ENCODE measurements at places on chromosomes 5 and 9.

DNA sequence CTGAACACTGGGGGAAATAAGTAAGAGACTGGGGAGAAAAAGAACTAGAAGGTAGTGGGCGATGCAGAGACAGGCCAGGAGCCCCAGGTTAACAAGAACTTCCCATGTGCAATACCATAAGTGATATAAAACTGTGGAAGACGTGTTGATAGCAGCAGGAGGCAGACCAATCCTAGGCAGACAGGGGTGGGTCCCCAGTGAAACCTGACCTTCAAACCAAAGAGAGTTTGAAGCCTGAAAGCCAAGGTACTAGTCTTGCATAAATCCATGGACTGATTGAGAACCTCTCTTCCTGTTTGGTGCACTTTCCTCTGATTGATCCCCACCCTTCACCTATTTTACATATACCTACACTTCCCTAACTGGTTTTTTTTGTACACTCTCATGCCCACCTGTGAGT lies 15.2 kb upstream of the HEXB start:
- DNase-seq = no peak

GRCh38 chr5:177476531-177477233 lies 3.2 kb upstream of the DBN1 start:
- no peak for DNase-seq

- DNase-seq = no peak
These were observed 28.2 kb downstream of the CETN3 start for GRCh38 chr5:90381213-90381929.

- DNase-seq = no peak
These were observed 7.3 kb downstream of the FBP2 start for GRCh38 chr9:94586316-94586715.

- DNase-seq = no peak
These were observed 78.1 kb downstream of the CEMIP2 start for GRCh38 chr9:71690063-71690688.

- DNase-seq = no peak
These were observed 125.1 kb downstream of the CMYA5 start for GRCh38 chr5:79814699-79815098.

GRCh38 chr5:133917785-133918184 lies 50.6 kb downstream of the C5orf15 start:
- no peak for DNase-seq

- no peak for DNase-seq
These were observed 60.8 kb downstream of the RFK start for GRCh38 chr9:76333388-76333787.

- no peak for DNase-seq
These were observed 138.2 kb upstream of the OSMR start for GRCh38 chr5:38707352-38708210.

DNA sequence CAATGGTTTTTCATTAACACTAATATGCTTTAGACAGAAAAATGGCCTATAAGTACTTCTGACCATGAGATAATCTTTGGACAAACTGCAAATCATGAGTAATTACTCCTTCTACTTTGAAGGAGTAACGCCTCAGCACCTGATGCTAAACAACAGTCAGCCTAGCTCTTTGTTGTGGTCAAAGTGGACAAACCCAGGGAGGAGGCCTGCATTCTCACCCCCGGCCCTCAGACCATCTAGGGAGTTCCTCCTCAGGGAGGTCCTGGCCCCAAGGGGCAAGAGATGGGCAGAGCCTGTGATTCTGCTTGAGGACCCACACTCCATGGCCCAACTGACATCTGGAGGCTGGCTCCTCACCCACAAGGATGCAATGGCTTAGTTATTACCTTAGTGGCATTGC lies 48.2 kb upstream of the ANGPTL2 start:
- DNase-seq = no peak

DNA sequence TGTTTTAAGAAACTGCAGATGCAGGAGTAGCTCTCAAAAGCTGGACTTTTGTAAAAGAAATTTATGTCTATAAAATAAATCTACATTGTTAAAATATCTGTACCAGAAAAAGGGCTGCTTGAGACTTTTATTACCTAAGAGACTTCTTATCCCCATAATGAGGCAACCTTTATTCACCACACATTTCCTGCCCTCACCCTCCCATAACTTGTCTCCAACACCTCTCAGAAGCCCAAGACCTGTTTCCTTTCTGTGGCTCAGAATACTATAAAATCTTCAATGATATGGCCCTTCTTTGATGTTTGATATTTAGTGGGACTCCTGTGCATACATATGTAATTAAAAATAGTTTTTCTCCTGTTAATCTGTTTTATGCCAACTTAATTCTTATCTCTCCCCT lies 141.5 kb upstream of the FER start:
- DNase-seq = no peak

DNA sequence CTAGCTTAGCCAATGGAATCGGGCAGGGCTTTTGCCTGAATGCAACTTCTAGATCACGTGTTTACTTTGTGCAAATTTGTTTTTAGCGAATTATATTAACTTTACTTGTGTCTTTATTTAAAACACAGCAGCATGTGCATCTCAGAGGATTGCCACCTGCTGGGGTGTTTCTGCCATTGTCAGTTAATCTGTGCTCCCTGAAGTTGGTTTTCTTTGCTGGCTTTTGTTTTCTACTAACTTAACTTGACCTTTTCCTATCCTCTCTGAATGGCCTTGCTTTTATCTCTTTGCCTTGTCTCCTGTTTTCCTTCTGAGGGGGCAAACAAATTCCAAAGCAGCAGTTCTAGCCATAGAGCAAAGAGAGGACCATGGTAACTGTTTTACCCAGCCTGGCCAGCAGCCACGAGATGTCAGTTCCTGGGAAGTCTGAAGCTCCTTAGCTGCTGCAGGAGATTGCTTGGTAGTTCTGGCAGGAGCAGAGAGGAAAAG lies 67.6 kb downstream of the ARHGEF28 start:
- DNase-seq = no peak

- no peak for DNase-seq
These were observed 192.4 kb downstream of the ARHGEF28 start for GRCh38 chr5:73818357-73818756.

- no peak for DNase-seq
These were observed 8.0 kb upstream of the PLPP6 start for GRCh38 chr9:4654084-4654483.

DNA sequence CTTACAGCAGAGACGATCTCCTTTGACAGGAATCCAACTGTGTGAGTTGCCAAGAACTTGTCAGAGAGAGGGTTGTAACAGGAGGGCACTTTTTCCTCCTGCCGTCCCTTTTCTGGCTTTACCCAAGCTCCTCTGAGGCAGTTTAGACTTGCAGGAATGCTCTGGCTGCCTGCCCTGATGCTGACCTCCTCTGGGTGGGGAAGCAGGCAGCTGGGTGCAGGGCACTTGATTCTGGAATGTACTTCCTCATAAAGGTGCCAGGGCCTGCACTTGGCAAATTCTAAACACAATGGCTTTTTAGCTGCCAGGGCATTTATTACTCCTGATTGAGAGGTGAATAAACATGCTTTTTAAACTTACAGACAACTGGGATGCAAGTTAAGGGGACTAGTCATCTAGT lies 190.4 kb downstream of the EPB41L4A start:
- DNase-seq = no peak
